ENCODE measurements at places on chromosomes 5 and 9. TPM values are rescaled to one million over a fixed set of nuclear protein-coding genes. Genes with fewer than 3 reads are reported as not detected.

PAEP gene
- not detected for total RNA-seq

- H3K36me3 ChIP-seq: no peaks in the 10 kb centered on the region
- no peaks in the 10 kb centered on the region for H3K4me1 ChIP-seq
- H3K27me3 ChIP-seq: no peaks in the 10 kb centered on the region
- no peak overlapping the region for H3K4me3 ChIP-seq
Observed at GRCh38 chr5:40503439-40503838, 176.3 kb upstream of the PTGER4 start.

DNA sequence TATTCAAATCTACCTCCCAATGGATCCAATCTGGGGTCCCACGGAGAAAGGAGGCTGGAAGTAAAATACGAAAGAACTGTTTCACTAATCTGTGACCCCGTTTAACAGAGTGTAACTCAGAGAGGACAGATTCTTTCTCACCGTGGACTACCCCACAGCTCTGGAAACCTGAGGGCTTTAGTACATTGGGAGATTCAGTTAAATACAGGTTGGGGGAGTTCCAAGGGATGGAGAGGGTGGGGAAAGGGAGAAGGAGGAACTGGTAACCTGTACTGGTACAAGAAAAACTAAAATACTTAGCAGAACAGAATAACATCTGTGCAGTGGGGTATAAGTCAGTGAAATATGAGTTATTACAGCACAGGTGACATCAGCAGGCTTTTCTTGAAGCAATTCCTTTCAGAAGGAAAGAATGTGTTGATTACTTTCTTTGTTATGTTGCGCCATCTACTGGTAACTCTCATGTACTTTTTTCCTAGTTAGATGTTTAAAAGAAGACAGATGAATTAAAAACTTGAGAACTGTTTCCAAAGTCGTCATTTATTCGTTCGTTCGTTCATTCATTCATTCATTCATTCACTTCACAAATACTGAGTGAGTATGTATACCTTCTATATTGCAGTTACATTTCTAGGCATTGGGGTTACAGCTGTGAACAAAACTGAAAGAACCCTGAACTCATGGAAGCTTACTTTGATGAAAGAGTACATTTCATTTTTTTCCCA is 30.0 kb upstream of the STOM start:
- H3K27me3 ChIP-seq: no peaks in the 10 kb centered on the region
- H3K4me1 ChIP-seq: no peaks in the 10 kb centered on the region
- peak; percentile 86 for DNase-seq
- no peak overlapping the region for H3K27ac ChIP-seq
- H3K4me3 ChIP-seq: no peak overlapping the region

DNA sequence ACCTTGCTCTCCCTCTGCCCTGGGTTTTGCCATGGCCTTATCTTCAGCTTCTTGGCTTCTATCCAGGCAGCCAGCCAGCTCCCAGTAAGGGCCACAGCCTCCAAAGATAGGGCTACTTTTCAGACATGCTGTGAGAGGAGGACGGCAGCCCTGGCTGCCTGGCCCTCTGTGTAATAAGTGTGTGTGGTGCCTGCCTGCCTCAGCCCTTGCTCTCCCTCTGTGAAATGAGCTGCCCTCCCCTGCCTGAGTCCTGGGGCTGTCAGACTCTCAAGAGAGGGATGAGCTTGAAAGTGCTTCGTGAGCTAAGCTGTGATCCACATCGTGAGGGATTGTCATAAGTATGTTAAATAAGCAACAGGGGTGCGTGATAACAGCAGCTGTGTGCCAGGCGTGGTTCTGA is 8.1 kb downstream of the NDST1 start:
- H3K27me3 ChIP-seq: no peaks in the 10 kb centered on the region
- H3K27ac ChIP-seq: no peak overlapping the region
- DNase-seq: no peak
- no peaks in the 10 kb centered on the region for H3K36me3 ChIP-seq
- no peak overlapping the region for H3K4me3 ChIP-seq

DNA sequence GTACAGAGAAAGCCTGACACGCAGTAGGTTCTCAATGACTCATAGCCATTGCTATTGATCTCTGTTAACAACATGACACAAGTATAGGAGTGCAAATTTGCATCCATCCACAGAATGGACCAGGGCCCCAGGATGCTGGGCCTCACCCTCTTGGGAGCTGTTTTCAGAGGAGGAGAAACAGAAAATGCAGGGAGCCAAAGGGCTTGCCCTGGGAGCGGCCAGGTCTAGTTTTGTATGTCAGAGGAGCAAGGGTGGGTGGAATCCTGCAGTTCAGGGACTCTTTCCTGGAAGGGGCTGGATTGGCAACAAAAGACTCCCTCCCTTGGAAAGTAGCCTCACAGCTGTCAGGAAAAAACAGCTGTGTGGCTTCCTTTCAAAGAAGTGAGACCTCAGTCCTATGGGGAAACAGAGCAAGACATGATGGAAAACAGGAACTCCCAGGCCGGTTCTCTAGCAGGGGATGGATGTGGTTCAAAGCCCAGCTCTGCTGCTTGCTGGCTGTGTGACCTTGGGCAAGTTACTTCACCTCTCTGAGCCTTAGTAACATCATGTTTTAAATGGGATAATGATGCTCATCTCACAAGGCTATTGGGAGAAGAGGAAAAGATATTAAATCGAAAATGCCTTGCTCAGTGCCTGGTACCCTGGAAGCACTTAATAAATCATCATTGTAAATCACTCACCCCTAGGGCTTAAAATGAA is 50.5 kb upstream of the SH3PXD2B start:
- DNase-seq: no peak
- no peaks in the 10 kb centered on the region for H3K4me1 ChIP-seq
- no peaks in the 10 kb centered on the region for H3K36me3 ChIP-seq
- no peaks in the 10 kb centered on the region for H3K27me3 ChIP-seq
- H3K4me3 ChIP-seq: no peak overlapping the region

GLRA1 gene
- total RNA-seq: not detected

CER1 gene
- 2.4 TPM for total RNA-seq

C9orf50 gene
- total RNA-seq: not detected

GRCh38 chr5:173454361-173454735 is 126.1 kb upstream of the STC2 start:
- H3K27me3 ChIP-seq: no peaks in the 10 kb centered on the region
- H3K27ac ChIP-seq: no peak overlapping the region
- H3K4me3 ChIP-seq: no peak overlapping the region
- H3K36me3 ChIP-seq: no peaks in the 10 kb centered on the region

- H3K4me1 ChIP-seq: peaks cover 27% of the 10 kb centered on the region
- H3K4me3 ChIP-seq: peak overlapping the region; percentile 96
- H3K27ac ChIP-seq: no peak overlapping the region
- peaks cover 15% of the 10 kb centered on the region for H3K27me3 ChIP-seq
- no peaks in the 10 kb centered on the region for H3K36me3 ChIP-seq
- DNase-seq: peak; percentile 68
Observed at GRCh38 chr5:172187118-172188032, 649 bp downstream of the STK10 start.

- H3K27ac ChIP-seq: no peak overlapping the region
- H3K27me3 ChIP-seq: no peaks in the 10 kb centered on the region
- DNase-seq: peak; percentile 31
- peaks cover 16% of the 10 kb centered on the region for H3K4me1 ChIP-seq
- no peak overlapping the region for H3K4me3 ChIP-seq
- no peaks in the 10 kb centered on the region for H3K36me3 ChIP-seq
Observed at GRCh38 chr9:19188771-19189170, 41.7 kb upstream of the DENND4C start.

DNA sequence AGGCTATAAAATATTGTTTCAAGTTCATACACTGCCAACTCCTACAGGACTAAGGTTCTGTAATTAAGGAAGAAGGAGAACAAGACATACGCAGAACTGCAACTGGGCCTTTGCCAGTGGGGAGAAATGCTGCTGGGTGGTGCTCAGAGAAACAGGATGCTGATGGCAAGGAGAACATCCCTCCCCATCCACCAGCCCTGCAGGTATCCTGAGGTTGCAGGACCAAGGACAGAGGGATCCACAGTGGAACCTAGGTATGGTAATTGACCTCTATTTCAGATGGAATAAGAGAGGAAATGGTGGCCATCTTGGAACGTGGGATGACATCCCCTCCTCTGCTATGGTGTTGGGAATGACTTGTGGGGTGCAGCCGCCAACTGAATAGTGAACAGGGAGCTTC is 206.3 kb upstream of the S1PR3 start:
- no peaks in the 10 kb centered on the region for H3K36me3 ChIP-seq
- no peak for DNase-seq
- H3K27me3 ChIP-seq: no peaks in the 10 kb centered on the region
- 0 out of 2 replicates have a peak, but pooled peaks cover 4% of the 10 kb centered on the region for H3K4me1 ChIP-seq
- no peak overlapping the region for H3K4me3 ChIP-seq

GRCh38 chr5:181167814-181168488 is 20.6 kb downstream of the OR2V2 start:
- peaks cover 31% of the 10 kb centered on the region for H3K27me3 ChIP-seq
- DNase-seq: peak; percentile 94
- peak overlapping the region; percentile 61 for H3K4me3 ChIP-seq
- H3K4me1 ChIP-seq: peaks cover 4% of the 10 kb centered on the region

- no peaks in the 10 kb centered on the region for H3K27me3 ChIP-seq
- no peak overlapping the region for H3K4me3 ChIP-seq
- no peak for DNase-seq
- peaks cover 9% of the 10 kb centered on the region for H3K4me1 ChIP-seq
Observed at GRCh38 chr9:37923118-37923795, 19.3 kb upstream of the SLC25A51 start.

GAS1 gene
- total RNA-seq: 6.1 TPM

DNA sequence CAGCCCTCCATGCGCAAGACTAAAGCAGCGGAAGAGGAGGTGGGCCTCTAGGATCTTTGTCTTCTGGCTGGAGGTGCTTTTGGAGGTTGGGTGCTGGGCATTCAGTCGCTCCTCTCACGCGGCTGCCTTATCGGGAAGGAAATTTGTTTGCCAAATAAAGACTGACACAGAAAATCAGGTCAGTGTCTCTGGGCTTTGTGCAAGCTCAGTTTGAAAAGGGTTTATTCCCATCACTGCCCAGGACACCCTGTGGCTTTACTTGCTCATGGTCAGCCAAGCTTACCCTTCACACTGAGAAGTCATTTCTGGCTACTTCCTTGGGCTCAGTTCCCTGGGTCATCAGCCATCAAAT is 10.5 kb downstream of the SLC2A8 start:
- no peaks in the 10 kb centered on the region for H3K4me1 ChIP-seq
- no peaks in the 10 kb centered on the region for H3K27me3 ChIP-seq
- no peaks in the 10 kb centered on the region for H3K36me3 ChIP-seq
- peak overlapping the region; percentile 69 for H3K27ac ChIP-seq
- H3K4me3 ChIP-seq: no peak overlapping the region
- DNase-seq: no peak

- H3K27me3 ChIP-seq: no peaks in the 10 kb centered on the region
- DNase-seq: no peak
- no peak overlapping the region for H3K27ac ChIP-seq
- H3K36me3 ChIP-seq: no peaks in the 10 kb centered on the region
Observed at GRCh38 chr9:134955156-134955555, 37.4 kb upstream of the FCN1 start.

DNA sequence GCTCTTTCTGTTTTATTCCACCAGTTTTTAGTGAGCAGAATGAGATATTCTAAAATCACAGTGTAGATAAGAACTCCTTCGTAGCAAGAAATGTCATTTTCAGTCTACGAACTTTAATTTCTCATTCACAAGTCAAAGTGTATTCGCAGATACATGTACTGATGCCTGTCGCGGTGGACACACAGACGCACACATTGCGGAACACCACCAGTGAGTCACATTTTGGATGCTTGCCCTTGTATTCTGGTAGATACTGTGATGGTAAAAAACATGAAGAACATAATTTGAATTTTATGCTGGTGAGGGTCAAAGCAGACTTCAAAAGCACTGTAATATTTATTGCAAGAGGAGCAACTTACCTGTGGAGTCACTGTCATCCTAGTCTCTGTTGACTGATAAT is 4.7 kb upstream of the C9orf57 start:
- H3K27me3 ChIP-seq: no peaks in the 10 kb centered on the region
- H3K4me3 ChIP-seq: no peak overlapping the region
- no peak overlapping the region for H3K27ac ChIP-seq
- no peaks in the 10 kb centered on the region for H3K36me3 ChIP-seq

- peak; percentile 75 for DNase-seq
- no peaks in the 10 kb centered on the region for H3K36me3 ChIP-seq
- H3K4me3 ChIP-seq: no peak overlapping the region
- no peaks in the 10 kb centered on the region for H3K27me3 ChIP-seq
- no peak overlapping the region for H3K27ac ChIP-seq
Observed at GRCh38 chr5:74919487-74919886, 53.3 kb upstream of the FAM169A start.

- H3K4me3 ChIP-seq: no peak overlapping the region
- DNase-seq: no peak
- no peak overlapping the region for H3K27ac ChIP-seq
- H3K36me3 ChIP-seq: no peaks in the 10 kb centered on the region
Observed at GRCh38 chr5:33800241-33800950, 91.4 kb downstream of the ADAMTS12 start.

PCDHGC4 gene
- total RNA-seq: 2.3 TPM

- H3K4me3 ChIP-seq: no peak overlapping the region
- H3K4me1 ChIP-seq: no peaks in the 10 kb centered on the region
- H3K27me3 ChIP-seq: no peaks in the 10 kb centered on the region
- peak; percentile 81 for DNase-seq
Observed at GRCh38 chr9:93071464-93071863, 13.0 kb downstream of the SUSD3 start.

Data from GM23338 (cell line).